ENCODE measurements at places on chromosomes 3 and 15.

DNA sequence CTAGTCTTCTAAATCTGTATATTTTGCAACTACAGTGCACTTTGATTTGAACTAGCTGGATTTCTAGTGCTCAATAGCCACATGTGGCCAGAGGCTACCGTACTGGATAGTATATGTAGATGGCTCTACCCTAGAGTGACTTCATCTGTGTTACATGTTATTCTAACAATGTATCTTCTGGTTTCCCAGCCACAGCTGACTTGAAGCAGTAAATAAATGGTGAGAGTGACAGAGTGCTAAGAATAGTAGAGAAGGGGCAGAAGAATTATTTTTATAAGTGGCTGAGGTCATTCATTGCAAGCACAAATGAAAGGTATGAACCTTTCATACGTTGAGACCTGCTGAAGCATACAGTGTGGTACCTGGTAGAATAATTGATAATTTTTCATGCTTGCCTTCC, 30.9 kb downstream of the KAT2B start:
- no peak for DNase-seq

DNA sequence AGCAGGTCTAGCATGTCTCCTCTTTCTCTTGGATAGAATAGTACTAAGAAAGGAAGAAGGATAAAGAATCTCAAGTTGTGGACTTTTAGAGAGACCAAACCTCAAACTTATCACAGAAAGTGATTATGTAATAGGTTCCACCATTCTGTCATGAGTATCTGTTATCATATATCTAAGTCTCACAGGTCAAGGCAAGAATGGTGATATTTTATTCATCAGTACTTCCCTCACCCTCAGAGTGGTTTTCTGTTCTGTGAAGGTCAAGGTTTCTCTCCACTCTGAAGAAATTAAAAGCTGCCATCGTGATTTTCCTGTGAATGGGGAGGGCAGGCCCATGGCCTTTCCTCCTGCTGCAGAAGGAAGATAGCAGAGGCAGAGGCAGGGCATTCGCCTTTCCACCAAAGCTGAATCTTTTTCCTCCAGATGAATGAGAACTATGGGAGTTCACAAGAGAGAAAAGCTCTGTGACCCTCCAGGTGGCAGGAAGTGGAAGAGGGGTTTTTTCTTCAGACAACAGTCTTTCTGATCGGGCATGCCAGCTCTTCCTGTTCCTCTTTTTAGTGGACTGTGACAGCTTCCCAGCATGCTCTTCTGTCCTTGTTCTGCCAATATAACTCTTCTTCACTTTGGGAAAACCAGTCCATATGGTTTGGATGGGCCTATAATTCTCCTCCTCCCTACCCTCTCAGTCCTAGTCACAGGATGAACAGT, 37.1 kb upstream of the CCK start:
- no peak for DNase-seq

DNA sequence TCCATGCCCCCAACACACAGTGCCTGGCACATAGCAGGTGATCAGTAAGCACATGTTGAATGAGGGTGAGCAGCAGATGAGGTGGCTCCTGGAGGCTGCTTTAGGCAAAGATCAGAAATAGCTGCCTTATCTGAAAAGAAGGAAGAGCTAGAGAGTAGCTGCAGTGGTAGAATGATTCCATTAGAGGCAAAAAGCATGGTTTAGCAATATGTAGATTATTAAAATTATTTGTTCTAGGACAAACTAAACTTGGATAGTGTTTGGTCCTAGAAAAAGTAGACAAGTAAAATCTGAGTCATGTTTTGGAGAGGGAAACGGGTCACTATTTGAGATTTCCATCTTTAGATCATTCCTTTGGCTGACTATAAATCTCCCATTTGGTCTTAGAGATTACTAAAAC, 32.1 kb downstream of the KIF7 start:
- no peak for DNase-seq

GRCh38 chr3:123082370-123083065, 15.7 kb downstream of the PDIA5 start:
- no peak for DNase-seq

DNA sequence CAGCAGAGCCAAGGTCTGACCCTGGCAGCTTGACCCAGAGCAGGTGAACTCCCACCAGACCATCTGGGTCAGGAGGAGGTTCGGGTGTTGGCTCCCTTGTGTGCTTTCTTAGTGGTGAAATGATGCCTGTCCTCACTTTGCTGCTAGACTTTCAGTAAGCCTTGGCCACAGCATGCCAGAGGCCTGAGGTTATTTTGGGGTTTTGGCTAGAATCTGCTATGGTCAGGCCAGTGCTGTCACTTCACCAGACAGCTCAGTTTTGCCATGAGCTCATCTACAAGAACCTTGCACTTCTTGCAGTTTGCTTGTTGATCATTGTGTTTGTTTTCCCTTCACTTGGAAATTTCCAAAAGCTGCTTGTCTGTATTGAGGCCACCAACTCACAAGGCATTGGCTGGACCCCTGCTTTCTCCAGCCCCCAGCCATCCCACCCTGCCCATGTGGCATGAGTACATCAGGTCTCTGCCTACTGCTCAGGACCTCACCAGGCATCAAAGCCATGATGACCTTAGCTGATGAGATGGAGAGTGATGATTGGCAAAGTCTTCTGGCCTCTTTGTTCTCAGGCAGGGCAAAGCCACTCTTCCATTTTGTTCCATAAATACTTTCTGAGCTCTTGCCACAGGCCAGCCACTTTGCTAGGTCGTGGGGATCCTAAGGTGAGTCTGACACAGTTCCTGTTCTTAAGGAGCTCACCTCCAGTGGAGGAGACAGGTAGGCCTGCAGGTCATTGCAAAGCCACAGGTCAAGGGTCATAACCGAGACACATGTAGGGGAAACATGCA, 122.6 kb downstream of the ARNT2 start:
- DNase-seq = no peak

- DNase-seq = no peak
These were observed 348.6 kb downstream of the NLGN1 start for GRCh38 chr3:173745952-173746682.

DNA sequence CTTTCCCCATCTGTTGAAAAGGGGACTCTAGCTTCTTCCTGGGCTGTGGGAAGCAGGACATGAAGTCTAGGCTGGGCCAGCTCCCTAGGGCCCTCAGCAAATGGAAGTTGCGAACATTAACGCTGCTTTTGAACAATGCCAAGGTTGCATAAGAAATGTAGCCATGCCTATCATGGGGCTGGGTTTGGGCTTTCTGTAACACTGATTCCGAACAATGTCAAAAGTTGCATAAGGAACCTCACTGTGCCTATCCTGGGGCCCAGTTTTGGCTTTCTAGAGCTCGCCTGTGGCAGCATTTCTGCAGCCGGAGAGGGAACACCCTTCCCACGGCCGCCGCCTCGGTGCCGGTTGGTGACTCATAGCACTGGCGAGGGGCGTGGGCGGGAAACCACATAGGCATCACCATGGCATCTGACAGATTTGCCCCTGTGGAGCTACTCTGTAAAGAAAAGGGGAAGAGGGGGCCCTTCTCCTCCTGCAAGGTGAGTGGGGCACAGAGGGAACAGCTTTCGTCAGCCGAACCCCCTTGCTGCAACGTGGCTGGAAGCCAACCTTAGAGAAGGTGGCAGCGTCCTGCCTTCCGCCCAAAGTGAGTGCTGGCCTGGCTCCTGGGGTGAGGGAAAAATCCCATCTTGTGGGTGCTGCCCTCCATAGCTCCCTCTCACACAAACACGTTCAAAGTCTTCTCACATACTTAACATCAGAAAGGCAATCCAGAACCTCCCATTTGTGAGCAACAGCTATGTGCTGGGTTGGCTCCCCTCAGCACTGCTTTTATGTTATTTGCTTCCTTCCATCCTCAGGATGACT, 46.6 kb upstream of the ATP2B2 start:
- peak; percentile 40 for DNase-seq

- no peak for DNase-seq
These were observed 1.5 kb downstream of the ATP8B4 start for GRCh38 chr15:50117431-50118027.

DNA sequence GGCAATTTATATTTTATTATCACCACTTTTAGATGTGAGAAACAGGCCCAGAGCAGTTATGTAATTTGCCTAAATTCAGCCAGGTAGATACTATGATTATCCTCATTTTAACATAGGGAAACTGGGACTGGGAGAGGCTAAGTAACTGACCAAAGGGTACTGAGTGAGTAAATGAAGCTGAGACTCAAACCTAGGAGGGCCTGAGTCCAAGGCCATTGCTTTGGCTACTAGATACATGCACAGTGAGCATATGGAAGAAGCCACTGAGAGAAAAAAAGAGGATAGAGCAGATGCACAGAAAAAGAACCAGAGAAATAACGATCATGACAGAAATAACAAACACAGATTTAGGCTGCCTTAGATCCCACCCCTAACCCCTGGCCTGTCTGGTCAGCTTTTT, 33.6 kb downstream of the USF3 start:
- DNase-seq = no peak

- peak; percentile 24 for DNase-seq
These were observed 145.5 kb upstream of the UMPS start for GRCh38 chr3:124584552-124585391.

GRCh38 chr15:55033574-55033973, 163.2 kb downstream of the RSL24D1 start:
- no peak for DNase-seq

GRCh38 chr3:4972652-4973643, 6.3 kb upstream of the BHLHE40 start:
- DNase-seq = no peak

- no peak for DNase-seq
These were observed 71.0 kb downstream of the PBRM1 start for GRCh38 chr3:52614689-52615088.

GRCh38 chr15:22878103-22878502, 39.6 kb downstream of the NIPA2 start:
- no peak for DNase-seq

GRCh38 chr3:194843556-194843955, 157.9 kb downstream of the FAM43A start:
- no peak for DNase-seq

DNA sequence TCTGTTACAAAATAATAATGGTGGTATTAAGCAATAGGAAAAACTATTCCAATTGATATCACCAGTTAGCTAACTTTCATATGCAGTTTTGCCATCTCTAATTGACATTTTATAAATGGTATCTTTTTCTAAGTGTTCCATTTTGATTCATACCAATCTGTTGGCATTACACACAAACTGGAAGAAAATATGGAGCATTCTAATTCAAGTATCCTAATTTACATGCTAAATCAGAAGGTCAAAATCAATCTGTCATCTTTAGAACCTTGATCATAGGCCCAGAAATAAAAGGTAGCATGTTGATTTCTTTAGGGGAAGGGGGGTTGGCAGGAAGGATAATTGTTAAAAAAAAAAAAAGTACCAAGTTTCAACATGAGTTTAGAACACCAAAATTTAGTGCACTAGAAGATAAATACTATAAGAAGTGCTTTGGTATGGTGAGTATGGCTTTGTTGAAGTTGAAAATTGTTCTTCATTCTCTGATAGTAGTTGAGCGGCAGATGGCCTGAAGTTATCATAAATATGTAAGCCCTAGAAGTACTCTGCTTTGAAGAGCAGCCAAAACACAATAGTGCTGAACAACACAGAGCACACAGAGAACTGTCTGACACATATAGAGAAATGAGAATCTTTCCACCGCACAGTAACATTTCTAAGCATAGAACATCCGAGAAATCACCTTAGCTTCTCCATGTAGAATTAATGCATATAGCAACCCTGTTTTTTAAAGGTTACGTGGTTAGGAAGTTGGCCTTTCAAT, 130.1 kb downstream of the TAFA4 start:
- DNase-seq = no peak

DNA sequence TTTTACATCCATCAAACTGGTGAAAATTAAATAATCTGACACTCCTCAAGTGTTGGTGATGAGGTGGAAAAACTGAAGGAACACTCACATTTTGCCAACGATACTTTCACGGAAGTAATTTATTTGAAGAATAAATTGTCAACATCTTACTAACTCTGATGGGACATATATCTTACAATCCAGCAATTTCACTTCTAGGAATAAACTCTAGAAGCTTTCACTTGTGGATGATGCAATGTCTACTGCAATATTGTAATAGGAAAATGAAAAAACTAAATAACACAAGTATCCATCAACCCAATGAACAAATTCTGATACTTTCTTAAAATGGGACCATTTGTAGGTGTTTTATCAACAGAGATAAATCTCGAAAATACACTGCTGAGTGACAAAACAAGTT, 16.2 kb upstream of the LIPC start:
- DNase-seq = no peak

DNA sequence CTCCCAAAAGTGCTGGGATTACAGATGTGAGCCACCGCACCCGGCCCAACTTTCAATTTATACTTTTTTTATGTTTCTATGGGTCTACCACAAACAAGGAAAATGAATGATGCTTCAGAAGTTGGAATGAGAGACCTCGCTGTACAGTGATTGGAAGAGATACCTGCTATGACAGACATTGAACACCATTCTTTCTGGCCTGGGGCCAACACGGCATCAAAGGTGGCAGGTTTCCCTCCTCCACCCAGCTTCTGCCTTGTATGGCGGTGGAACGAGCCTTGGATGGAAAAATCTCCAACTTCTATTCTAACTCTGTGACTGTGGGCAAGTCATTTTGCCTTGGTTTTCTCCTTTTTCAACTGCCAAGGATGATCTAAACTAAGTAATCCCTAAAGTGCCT, 117.8 kb upstream of the FAM174B start:
- DNase-seq = no peak

DNA sequence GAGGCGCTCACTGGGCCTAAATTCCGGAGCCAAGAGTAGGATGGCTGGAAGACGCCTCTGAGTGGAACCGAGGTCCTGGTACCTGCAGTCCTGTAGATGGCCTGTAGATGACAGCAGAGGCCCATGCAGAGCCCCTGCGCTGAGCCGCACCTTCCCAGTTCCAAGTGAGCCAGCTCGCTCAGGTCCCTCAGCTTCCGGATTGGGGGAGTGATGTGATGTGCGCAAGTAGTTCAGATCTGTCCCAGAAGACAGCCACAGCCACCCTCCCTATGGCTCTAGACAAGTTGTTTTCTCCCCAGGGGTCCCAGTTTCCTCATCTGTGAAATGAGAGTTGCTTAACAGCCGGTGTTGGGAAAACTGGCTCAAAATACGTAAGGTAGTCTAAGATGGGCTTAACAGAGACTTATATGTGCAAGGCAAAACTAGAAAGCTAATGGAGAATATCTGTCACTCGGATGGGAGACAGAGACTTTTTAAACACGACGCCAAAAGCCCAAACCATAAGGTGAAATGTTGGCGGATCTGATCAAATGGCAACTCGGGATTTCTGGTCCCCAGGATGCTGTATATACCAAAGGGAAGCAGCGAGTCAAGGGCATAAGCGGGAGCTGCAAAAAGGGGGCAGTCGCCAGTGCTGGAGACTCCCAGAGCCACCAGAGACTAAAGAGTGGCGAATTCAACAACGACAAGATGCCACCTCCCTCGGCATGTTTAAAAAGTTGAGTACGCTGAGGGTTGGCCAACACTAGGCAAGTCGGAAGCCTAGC, 765 bp upstream of the MAPKAPK3 start:
- peak; percentile 65 for DNase-seq

- DNase-seq = no peak
These were observed 50.8 kb downstream of the RFTN1 start for GRCh38 chr3:16462679-16463078.

DNA sequence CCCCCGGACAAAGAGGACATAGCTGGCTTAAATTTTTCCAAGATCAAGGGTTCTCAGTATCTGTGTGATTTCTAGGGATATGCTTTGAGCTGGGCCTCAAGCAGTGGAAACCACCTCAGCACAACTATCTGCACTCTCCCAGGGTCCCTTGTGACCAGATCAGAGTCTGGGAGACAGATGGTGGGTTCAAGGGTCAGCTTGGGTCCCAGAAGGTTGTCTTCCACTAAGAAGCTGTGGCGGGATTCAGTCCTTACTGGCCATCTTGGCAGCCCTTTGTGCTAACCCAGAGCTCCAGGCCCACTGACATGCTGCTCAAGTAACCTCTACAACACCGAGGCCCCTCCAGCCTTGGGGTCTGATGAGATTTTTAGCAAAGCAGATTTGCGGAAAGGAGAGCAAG, 2.7 kb downstream of the INSYN1 start:
- DNase-seq = no peak
